SJCRH30 (cell line): ENCODE measurements at places on chromosomes 1 and 21. TPM values are rescaled to one million over a fixed set of nuclear protein-coding genes. Genes with fewer than 3 reads are reported as not detected.
A peak's percentile ranks its signal among the peaks of the same experiment; 100 is the strongest.

The SMIM11 gene
- 15.5 and 36.8 TPM in 2 replicates for total RNA-seq

- no peak for DNase-seq
- H3K27me3 ChIP-seq = no peaks in the 10 kb centered on the region
- no peak overlapping the region for H3K27ac ChIP-seq
- H3K4me3 ChIP-seq = no peak overlapping the region
- H3K4me1 ChIP-seq = no peaks in the 10 kb centered on the region
Measured at GRCh38 chr1:204992201-204992997, 50.6 kb upstream of the CNTN2 start.

The GPR157 gene
- not detected in 2 replicates for total RNA-seq

- H3K36me3 ChIP-seq = no peaks in the 10 kb centered on the region
- no peak overlapping the region for H3K27ac ChIP-seq
- peaks cover 11% of the 10 kb centered on the region; the same call in 1 of the 2 replicates for H3K27me3 ChIP-seq
- no peak for DNase-seq
- no peak overlapping the region for H3K4me3 ChIP-seq
Measured at GRCh38 chr1:26038477-26038876, 7.4 kb downstream of the SLC30A2 start.

DNA sequence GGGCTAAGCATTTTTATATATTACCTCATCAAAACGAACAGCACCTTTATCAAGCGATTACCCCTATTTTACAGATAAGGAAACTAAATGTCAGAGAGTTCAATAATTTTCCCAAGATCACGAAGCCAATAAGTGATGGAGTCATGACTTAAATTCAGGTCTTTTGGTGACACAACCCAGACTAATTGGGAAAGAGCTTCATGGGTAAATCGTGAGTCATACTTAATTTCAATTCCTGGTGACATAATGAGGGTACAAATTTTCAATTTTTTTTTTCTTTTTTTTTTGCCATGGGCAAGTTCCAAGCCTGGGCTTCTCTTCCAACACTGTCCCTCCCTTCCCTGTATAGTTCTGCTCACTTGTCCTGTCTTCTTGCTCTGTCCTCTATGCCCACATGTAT, 30.1 kb upstream of the IL10 start:
- no peak overlapping the region for H3K27ac ChIP-seq
- H3K4me1 ChIP-seq = no peaks in the 10 kb centered on the region
- H3K36me3 ChIP-seq = no peaks in the 10 kb centered on the region

GRCh38 chr1:184860985-184861754, 106.5 kb upstream of the EDEM3 start:
- no peaks in the 10 kb centered on the region; the same call in 1 of the 2 replicates for H3K4me1 ChIP-seq
- no peaks in the 10 kb centered on the region for H3K27me3 ChIP-seq
- H3K36me3 ChIP-seq = no peaks in the 10 kb centered on the region
- no peak for DNase-seq
- no peak overlapping the region for H3K4me3 ChIP-seq

The OR2L13 gene
- total RNA-seq = not detected in 2 replicates

- H3K36me3 ChIP-seq = no peaks in the 10 kb centered on the region
- no peaks in the 10 kb centered on the region for H3K4me1 ChIP-seq
- H3K27me3 ChIP-seq = no peaks in the 10 kb centered on the region
- DNase-seq = no peak
Measured at GRCh38 chr1:199691540-199691939, 336.0 kb upstream of the NR5A2 start.

DNA sequence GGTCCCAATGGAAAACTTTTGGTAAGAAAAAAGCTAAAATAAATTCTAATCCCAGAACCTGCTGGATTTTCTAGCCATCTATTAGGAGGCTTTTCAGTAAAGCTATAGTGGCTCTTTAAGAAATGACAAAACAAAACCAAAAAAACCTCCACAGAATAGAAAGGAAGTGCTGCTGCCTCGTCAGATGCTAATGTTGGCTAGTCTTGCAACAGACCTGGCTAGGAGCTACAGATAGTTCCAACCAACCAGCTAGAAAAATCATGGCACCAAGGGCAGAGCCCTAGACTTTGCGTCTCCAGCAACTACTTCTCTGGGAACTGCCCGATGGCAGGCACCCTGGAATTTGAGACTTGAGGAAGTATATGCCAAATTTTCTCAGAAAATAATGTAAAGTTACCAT, 7.6 kb downstream of the CD101 start:
- H3K4me1 ChIP-seq = no peaks in the 10 kb centered on the region
- no peak overlapping the region for H3K27ac ChIP-seq
- no peaks in the 10 kb centered on the region for H3K27me3 ChIP-seq
- no peak overlapping the region for H3K4me3 ChIP-seq

GRCh38 chr1:212774584-212774983, 17.0 kb downstream of the NSL1 start:
- H3K36me3 ChIP-seq = peaks cover 22% of the 10 kb centered on the region
- DNase-seq = no peak

DNA sequence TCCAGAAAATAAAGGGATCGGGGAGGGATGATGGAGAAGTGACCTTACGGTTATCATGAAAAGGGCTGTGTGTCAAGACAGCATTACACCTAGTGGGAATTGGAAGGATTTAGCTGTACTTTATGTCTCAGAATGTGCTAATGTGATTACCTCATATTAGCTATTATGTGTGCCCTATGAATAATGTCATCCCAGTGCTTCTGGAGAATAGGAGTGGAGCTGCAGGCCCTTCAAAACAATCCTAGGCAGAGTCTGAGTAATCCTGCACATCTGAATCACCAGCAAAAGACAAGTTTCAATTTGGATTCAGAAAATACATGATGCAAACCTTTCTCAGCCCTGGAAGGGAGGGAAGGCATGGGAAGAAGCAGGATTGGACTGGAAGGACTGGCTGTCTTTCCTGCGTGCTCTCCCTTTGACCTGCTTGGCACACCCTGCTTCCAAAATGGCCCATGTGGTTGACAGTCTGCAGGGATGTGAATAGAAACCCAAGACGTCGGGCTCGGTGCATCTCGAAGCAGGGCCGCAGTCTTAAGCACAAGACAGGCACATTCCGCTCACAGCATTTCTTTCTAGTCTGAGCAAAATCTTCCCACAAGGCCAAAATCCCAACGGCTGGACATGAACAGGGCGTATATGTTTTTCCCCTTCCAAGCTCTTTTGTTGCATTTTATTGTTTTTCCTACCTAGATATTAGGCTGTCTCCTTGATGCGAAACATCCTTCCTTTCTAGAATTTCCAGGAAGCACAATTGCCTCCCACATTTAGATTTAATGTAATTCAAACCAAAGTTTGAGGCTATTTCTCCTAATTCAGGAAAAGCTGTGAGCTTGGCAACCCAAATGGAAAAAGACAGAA, 54.3 kb upstream of the TARBP1 start:
- no peaks in the 10 kb centered on the region for H3K36me3 ChIP-seq
- DNase-seq = no peak
- H3K4me3 ChIP-seq = no peak overlapping the region
- H3K27me3 ChIP-seq = no peaks in the 10 kb centered on the region
- H3K4me1 ChIP-seq = peaks cover 8% of the 10 kb centered on the region
- no peak overlapping the region for H3K27ac ChIP-seq

DNA sequence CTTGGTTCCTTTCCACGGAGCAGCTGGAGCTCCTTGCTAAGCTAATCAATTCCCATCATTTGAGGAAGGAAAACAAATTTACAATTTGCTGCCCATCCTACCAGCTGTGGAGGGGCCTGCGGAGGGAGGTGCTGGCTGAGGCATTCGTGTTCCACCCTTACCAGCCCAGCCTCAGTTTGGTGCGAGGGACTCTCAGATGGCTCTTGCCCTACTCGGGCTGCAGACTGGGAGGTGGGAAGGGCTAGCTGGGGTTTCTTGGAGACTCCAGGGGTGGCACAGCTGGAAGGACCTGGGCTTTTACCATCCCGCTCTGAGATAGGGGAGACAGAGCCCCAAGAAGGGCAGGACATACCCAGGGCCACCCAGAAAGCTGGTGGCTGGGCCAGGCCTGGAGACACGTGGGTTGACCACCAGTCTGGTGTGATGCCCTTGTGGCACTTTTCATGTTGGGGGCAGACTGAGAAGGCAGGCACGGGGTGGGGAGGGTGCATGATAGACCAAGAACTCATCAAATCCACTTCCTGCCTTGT, 17.7 kb downstream of the DISP3 start:
- H3K36me3 ChIP-seq = no peaks in the 10 kb centered on the region
- no peak overlapping the region for H3K4me3 ChIP-seq
- H3K4me1 ChIP-seq = no peaks in the 10 kb centered on the region

The MNDA gene
- not detected in 2 replicates for total RNA-seq

DNA sequence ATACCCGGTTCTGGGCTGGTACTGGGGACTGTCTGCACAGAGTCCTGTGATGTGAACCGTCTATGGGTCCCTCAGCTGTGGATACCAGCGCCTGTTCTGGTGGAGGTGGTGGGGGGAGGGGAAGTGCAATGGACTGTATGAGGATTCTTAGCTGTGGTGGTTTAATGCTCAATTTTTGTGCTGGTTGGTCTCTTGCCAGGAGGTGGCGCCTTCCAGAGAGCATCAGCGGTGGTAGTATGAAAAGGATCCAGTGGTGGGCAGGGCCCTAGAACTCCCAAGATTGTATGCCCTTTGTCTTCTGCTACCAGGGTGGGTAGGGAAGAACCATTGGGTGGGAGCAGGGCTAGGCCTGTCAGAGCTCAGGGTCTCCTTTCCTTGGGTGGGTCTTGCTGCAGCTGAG, 89.4 kb upstream of the B3GALT2 start:
- H3K27ac ChIP-seq = no peak overlapping the region
- no peak overlapping the region for H3K4me3 ChIP-seq
- H3K4me1 ChIP-seq = no peaks in the 10 kb centered on the region

DNA sequence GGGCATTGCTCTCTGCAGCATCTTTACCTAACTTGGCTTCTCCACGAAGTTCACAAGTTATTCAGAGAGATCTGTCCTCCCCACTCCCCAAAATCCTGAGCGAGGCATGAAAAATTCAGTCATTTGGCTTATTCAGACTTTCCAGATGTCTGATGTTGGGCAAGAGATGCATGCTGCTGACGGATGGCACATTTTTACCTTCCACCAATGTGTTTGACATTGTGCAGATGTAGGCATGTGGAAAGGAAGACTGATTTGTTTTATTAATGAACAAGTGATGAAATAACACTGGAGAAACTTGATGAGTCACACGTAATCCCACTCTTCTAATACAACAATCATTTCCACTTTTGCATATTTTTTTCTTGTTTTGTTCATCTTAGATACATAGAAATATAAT, 86.7 kb downstream of the C1orf94 start:
- no peaks in the 10 kb centered on the region for H3K4me1 ChIP-seq
- H3K27me3 ChIP-seq = peaks cover 4% of the 10 kb centered on the region
- no peak for DNase-seq
- H3K36me3 ChIP-seq = no peaks in the 10 kb centered on the region
- no peak overlapping the region for H3K27ac ChIP-seq
- H3K4me3 ChIP-seq = no peak overlapping the region

DNA sequence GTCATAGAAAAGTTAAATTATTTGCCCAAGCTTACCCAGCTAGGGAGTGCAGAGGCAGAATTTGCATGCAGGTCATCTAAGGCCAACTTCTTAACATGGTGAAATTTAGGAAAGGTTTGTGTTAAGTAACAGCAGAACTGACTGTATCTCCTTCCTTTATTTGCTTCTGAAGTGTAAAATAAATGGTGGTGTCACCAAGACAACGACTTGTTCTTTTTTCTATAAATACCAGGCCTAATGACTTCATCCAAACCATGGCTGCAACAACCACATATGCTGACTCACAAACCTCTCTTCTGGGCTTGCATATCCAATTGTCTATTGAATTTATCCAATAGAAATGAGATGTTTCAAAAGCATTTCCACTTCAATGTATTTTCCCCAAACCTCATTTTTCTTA, 19.1 kb downstream of the COL24A1 start:
- no peak for DNase-seq
- no peaks in the 10 kb centered on the region for H3K36me3 ChIP-seq
- no peaks in the 10 kb centered on the region for H3K27me3 ChIP-seq
- H3K4me1 ChIP-seq = no peaks in the 10 kb centered on the region; the same call in 1 of the 2 replicates

The HNRNPU gene
- total RNA-seq = 595 and 602 TPM in 2 replicates

The SLC35F3 gene
- total RNA-seq = not detected in 2 replicates

DNA sequence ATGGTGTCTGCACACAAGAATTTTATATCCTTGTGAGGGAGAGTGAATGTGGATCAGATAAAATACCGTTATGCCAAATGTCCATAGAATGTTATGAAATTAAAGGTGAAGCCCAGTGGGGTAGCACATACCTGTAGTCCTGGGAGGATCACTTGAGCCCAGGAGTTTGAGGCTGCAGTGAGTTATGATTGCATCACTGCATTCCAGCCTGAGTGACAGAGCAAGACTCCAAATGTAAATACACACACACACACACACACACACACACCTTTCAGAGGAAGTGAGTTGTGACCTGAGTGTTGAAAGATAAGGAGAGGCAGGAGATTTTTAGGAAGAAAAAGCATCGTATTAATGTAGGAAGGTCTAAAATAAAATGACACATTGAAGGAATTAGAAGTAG, 28.1 kb upstream of the ZYG11A start:
- H3K4me1 ChIP-seq = no peaks in the 10 kb centered on the region
- no peak overlapping the region for H3K4me3 ChIP-seq
- no peak for DNase-seq
- no peak overlapping the region for H3K27ac ChIP-seq
- no peaks in the 10 kb centered on the region for H3K27me3 ChIP-seq

The CNR2 gene
- total RNA-seq = not detected in 2 replicates

- DNase-seq = peak; percentile 45
Measured at GRCh38 chr21:27134516-27134915, 167.6 kb upstream of the ADAMTS5 start.

The FCRL3 gene
- total RNA-seq = not detected in 2 replicates

- no peaks in the 10 kb centered on the region for H3K36me3 ChIP-seq
- DNase-seq = no peak
- H3K27me3 ChIP-seq = no peaks in the 10 kb centered on the region
- no peak overlapping the region for H3K4me3 ChIP-seq
- no peaks in the 10 kb centered on the region for H3K4me1 ChIP-seq
- H3K27ac ChIP-seq = no peak overlapping the region
Measured at GRCh38 chr1:74357150-74357549, 122.0 kb downstream of the TNNI3K start.

- H3K27me3 ChIP-seq = peaks cover 18% of the 10 kb centered on the region; the same call in 1 of the 2 replicates
- H3K27ac ChIP-seq = no peak overlapping the region
- H3K4me3 ChIP-seq = no peak overlapping the region
- DNase-seq = no peak
- no peaks in the 10 kb centered on the region for H3K36me3 ChIP-seq
Measured at GRCh38 chr1:33696962-33697361, 166.9 kb upstream of the HMGB4 start.

- H3K4me1 ChIP-seq = no peaks in the 10 kb centered on the region
- no peak overlapping the region for H3K27ac ChIP-seq
- no peaks in the 10 kb centered on the region for H3K27me3 ChIP-seq
- DNase-seq = no peak
- H3K4me3 ChIP-seq = no peak overlapping the region
Measured at GRCh38 chr21:41564871-41565274, 56.9 kb upstream of the TMPRSS2 start.
